ENCODE measurements at places on chromosomes 5 and 9.

- no peak for DNase-seq
Observed at GRCh38 chr5:35061211-35061770, 13.5 kb upstream of the AGXT2 start.

GRCh38 chr5:31702712-31703111 lies 63.8 kb downstream of the PDZD2 start:
- DNase-seq = no peak

- DNase-seq = no peak
Observed at GRCh38 chr5:160155017-160155750, 35.9 kb upstream of the PWWP2A start.

DNA sequence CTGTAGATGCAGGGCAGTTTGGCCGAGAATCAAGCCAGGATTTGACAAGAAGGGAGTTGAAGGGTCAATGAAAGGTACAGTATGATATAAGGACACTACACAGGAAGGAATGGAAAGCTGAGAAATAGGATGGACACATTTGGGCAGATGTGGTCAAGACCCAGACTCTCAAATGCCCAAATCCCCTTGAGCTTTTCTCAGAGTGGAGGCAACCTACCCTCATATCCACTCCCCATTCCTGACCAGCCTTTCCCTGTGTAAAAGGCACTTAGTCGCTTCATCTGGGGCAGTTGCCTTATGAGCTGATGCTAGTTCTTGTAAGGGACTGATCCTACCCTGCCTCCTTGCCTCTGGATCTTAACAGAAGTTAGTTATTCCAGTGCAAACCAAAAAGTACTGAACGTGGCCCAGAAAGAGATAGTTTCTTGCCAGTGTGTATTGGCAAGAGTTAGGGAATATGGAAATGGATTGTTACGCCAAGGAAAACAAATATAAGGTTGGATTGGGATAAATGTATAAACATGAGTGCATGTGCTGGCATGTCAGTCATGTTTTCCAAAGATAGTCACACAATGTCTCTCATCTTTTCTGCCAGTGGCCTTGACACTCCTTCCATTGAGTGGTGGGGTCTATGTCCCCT lies 4.1 kb upstream of the MCCC2 start:
- DNase-seq = no peak

DNA sequence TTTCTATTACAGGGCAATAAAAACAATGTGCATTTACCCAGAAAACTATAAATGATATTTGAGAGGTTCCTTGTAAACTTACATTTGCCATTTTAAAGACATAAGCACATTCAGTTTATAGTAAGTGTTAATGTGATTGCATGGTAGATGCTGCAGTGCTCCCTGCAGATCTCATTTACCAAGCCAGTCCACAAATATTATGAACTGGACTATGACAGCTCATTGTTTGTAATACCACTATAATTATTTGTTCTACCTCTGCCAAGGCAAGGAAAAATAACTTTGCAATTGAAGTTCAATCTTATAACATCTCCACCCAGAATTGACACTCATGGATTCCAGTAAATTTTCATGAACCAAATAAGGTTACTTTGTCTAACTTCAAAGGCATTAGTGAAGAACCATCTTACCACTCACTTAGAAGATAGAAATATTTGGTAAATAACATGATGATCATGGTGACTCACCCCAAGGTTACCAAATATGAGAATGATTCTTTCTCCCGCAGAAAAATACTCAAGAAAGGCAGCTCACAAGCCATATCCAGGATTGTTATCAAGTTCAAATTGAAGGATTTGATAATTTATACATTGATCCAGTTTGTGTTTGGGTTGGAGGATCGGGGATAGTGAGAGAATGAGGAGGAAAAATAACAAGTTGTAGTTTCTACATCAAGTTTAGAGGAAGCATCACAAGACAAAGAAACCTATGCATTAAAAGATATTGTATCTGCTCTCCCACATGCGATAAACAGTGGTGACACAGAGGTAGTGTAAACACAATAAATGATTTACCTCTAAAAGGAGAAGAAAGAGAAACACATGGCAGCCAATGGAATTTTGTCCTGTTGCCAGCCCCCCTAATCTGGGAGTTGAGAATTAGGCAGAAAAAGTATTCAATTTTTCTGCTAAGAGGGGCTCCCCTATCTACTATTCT lies 29.5 kb downstream of the CDH9 start:
- DNase-seq = no peak

DNA sequence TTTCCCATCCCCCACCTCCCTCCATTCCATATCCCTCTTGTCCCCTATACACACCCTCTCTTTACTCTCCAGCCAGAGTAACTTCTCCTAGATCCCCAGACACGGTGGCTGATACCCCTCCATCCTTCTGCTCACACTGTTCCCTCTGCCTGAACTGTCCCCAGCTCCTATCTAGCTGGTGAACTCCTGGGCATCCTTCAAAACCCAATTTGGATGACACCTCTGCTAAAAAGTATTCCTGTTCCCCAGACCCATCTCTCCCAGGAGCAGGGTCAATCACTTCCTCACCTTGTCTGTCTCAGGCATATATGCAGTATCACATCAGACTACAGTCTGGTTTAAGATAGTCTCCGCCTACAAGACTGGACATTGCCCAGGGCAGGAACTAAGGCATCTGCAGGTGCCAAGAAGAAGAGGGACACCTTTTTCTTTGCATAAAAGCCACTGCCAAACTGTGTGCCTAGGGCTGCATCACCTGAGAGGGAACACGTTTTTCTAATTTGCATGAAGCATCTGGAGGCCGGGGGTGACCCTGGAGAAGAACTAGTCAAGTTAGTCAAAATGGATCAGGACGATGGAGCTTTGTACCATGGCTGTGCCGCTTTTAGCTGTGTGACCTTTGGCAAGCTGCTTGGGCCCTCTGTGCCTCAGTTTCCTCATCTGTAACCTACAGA lies 27.1 kb downstream of the NR5A1 start:
- no peak for DNase-seq

DNA sequence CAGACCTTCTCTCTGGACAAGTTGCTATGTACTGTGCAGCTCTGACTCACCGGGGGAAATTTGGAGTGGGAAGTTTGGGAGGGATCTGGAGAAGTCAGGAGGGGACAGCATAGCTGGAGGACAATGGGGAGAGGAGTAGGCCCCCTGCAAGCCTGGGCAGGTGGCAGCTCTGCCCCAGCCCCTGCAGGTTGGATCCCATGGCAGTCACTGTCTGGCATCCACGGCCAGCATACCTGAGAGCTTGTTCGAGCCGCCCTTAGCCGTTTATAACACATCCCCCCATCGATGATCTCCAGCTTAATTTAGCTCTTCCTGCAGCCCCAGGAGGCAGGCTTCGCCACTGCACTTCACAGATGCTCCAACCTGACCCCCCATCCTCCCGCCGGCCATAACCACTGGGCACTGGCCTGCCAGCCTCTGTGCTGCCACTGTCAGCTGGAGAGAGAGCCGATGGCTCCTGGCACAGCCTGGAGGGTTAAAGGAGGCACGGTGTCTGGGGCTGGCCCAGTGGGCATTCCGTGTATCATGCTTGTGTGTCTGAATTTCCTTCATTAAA lies 57.7 kb upstream of the RNU6ATAC start:
- DNase-seq = no peak

- DNase-seq = no peak
Observed at GRCh38 chr5:153542536-153542935, 52.1 kb downstream of the GRIA1 start.

GRCh38 chr5:9927521-9927997 lies 297.4 kb upstream of the TAS2R1 start:
- DNase-seq = no peak

DNA sequence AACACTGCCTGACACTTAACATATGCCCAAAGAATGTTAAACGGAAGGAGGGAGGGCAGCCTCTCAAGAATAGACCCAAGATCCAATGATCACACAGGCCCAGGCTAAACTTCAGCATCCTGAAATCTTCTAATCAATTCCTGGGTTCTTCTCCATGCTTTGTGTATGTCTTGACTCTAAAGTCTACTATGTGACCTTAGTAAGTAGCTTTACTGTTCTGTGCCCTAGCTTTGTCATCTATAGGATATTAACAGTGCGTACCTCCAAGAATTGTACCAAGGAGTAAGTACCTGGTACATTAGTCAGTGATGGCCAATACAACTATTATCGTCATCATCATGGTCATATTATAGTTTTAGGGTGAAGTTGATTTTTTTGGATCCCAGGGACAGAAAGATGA lies 96.6 kb downstream of the SGCD start:
- DNase-seq = no peak

- no peak for DNase-seq
Observed at GRCh38 chr9:12876872-12877271, 102.1 kb downstream of the LURAP1L start.

DNA sequence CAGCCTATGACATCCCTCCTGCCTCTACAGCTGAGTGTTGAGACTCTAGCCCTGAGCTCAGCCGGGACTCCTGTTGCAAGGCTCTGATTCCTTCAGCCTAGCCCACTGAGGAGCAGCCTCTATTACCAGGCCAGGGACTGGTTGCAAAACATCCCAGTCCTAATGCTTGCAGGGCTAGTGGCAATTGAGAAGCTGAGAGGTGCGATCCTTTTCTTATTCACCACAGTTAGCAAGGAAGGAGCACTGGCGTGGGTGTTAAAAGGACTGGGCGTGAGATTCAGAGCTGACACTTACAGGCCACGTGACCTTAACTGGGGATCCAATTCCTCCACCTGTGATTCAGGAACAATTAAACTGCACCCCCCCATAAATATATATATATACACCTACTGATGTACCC lies 58.8 kb downstream of the GARNL3 start:
- DNase-seq = no peak

- DNase-seq = no peak
Observed at GRCh38 chr9:99749641-99750040, 72.0 kb upstream of the NR4A3 start.

DNA sequence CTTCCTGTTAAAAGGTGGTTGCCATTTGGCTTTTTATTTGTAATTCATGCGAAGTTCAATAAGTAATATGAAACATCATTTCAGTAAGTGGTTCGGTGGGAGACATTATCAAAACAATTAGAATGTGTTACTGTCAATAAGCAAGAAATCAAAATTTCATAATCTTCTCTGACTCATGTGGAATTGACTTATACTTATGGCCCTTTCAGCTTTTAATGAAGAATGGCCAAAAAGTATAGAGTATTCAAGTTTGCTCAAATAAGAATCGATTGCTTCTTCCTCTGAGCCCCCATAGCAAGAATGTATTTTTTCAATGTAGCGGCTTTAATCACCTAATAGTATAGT lies 174.5 kb downstream of the AOPEP start:
- no peak for DNase-seq

DNA sequence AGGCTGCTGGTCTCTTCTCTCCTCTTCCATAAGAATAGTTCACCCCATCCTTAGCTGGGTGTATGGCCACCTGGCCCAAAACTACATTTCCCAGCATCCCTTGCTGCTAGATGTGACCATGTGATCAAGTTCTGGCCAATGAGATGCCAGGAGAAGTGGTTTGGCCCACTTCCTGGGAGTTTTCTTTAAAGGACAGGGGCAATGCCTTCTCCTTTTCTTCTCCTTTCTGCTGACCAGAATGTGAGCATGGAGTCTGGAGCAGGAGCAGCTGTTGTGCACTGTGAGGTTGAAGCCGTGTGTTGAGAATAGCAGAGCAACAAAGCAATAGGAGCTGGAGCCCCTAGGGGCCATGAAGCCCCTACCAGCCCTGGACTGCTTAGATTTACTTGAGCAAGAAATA lies 36.8 kb downstream of the C9orf50 start:
- peak; percentile 46 for DNase-seq

DNA sequence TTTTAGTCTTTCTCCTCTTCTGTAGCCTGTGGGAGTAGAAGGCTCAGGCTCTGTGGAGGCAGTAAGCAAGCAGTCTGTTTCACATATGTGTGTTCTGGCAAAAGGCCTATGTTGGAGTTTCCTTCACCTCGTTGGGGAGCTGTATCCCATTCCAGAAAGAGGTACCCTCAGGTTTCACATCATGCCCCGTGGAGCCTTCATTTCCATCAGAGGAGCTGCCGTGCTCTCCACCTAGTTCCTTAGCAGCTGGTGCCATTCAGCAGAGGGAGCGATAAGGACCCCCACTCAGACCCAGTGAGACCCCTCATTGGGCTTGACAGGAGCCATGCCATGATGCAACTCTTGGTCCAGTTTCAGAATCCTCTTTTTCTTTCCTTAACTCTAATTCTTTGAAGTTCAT lies 50.6 kb upstream of the ANGPTL2 start:
- DNase-seq = no peak

DNA sequence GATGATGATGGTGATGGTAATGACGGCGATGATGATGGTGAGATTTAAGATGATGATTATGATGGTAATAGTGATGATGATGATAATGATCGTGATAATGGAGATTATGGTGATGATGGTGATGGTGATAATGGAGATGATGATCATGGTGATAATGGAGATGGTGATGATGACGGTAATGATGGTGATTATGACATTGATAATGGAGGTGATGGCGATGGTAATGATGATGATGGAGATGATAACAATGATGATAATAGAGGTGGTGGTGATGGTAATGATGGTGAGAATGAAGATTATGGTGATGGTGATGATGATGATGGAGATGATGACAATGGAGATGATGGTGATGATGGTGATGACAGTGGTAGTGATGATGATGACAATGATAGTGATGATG lies 69.7 kb downstream of the MED10 start:
- DNase-seq = no peak

DNA sequence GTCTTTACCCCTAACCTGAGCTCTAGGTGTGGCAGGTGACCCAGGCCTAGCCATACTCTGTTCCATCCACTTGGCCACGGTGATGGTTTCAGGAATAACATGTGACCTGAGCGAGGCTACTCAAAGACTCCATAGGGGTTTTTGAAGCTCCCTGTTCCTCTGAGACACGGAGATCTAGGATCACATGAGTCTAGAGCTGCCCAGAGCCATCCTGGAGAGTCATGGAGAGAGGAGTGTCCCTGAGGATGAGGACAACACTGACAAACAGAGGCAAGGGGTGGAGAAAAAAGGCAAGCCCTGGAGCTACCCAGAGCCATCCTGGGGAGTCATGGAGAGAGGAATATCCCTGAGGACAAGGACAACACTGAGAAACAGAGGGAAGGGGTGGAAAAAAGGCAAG lies 29.5 kb upstream of the PCA3 start:
- no peak for DNase-seq

DNA sequence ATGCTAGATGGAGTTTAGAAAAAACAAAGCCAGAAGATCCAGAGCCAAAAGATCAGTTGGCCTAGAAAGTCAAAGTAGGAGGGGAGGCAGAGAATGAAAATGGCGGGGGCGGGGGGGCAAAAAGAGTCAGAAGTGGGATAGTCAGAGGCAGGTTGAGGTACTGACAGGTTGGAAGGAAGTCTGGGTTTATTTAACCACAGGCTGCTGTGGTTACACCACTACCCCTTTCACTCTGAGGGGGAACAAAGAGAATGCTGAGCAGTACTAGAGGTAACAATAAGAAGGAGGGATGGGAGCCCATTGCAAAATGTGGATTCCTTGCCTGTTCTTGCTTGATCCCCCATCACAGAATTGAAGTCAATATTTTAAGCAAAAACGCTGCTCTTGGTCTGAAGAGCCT lies 111.8 kb downstream of the CAVIN4 start:
- peak; percentile 81 for DNase-seq

- no peak for DNase-seq
Observed at GRCh38 chr9:21551401-21551800, 69.3 kb upstream of the IFNE start.
